ENCODE measurements at places on chromosomes 5 and 9. TPM values are rescaled to one million over a fixed set of nuclear protein-coding genes. Genes with fewer than 3 reads are reported as not detected.

Gene PCDHA2
- 0.33 TPM for total RNA-seq

- no peak for DNase-seq
- H3K4me1 ChIP-seq = no peaks in the 10 kb centered on the region
- H3K4me3 ChIP-seq = no peak overlapping the region
Measured at GRCh38 chr9:96874947-96875460, 20.7 kb upstream of the ZNF782 start.

Gene C9
- total RNA-seq = not detected

- no peaks in the 10 kb centered on the region for H3K4me1 ChIP-seq
- no peak for DNase-seq
- no peak overlapping the region for H3K27ac ChIP-seq
- no peaks in the 10 kb centered on the region for H3K27me3 ChIP-seq
Measured at GRCh38 chr5:147578228-147579024, 68.6 kb upstream of the DPYSL3 start.

Gene ADAMTSL2
- 4.2 TPM for total RNA-seq

Gene RBM18
- 16.8 TPM for total RNA-seq

Gene FCN2
- total RNA-seq = not detected

Gene MED10
- total RNA-seq = 29.2 TPM

DNA sequence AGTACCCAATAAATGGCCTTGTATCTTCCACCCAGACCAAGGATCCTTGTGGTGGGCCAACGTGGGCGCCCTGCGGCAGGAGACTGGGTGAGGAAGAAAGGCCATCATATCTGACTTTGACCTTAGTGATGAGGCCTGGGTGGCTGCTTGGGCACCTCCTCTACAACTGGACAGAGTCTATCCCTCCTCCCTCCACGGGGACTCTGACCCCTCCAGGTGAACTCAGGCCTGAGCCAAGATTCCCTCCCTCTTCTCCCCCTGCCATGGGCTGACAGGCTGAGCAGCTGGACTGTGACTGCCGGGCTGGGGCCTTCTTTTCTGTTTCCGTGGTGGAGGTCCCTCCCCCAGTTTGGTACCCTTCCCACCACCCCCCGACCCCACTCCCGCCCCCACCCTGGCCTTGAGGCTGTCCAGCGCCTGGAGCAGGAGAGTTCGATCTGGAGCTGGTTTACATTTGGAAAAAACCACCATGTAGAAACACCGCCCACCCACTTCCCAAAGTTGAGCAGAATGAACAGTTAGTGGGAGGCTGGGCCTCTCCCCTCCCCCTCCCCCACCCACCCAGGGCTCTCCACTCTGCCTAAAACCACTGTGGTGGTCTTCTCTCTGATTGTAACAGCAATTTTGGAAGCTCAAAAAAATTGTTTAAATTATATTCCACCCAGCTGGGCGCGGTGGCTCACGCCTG lies 1.2 kb upstream of the PHYHD1 start:
- peaks cover 76% of the 10 kb centered on the region for H3K4me1 ChIP-seq
- DNase-seq = no peak
- no peaks in the 10 kb centered on the region for H3K27me3 ChIP-seq
- H3K36me3 ChIP-seq = peaks cover 25% of the 10 kb centered on the region
- peak overlapping the region; percentile 88 for H3K27ac ChIP-seq

DNA sequence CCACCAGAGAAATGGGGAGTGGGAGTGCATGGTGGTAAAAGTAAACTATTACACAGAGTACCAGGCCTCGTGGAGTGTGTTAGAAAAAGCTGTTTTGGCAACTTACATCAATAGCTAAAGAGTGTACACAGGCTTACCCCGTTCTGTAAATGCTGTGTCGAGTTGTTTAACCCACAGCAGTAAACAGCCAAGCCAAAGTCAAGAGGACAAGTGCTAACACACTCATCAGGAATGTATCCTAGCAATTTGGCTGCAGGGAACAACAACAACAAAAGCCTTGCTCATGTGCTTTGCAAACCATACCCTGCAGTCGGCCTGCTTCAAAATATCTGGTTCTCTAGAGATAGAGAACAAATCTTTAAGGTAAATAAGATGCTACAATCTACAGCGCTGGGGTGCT lies 15.9 kb downstream of the DAP start:
- H3K36me3 ChIP-seq = peaks cover 53% of the 10 kb centered on the region
- H3K4me1 ChIP-seq = no peaks in the 10 kb centered on the region
- H3K27me3 ChIP-seq = no peaks in the 10 kb centered on the region

DNA sequence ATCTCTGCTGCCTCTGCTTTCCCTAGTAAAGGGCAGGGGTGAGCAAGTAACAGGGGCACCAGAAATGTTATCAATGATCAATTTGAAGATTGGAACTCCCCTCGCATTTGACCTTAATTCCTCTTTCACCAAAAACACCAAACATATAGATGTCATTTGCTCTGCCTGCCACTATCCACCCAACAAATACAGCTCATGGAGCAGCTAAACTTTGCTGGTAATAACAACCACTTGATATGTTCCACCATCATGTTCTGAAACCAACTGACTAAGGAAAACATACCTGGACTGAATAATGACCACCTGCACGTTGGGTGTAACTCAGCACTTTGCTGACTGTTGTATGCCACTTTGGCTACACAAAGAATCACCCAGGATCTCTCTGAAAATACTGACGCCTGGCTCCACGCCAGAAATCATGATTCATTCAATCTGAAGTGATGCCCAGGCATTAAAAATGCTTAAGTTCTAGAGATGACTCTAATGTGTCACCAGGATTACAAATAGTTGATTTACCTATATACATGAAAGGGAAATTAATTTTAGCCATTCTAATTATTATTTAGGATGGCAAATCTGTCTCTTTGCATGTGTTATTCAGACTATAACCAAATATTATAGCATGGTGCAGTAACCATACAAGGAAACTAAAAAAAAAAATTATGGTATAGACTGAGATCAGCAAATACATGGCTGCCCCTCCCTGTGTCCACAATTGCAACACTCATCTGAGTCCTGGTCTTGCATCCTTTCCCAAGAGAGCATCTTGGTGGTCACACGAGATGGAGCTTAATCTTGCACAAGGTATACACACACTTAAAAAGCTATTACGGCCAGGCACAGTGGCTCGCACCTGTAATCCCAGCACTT lies 43.1 kb upstream of the TTC39B start:
- H3K36me3 ChIP-seq = no peaks in the 10 kb centered on the region
- no peak overlapping the region for H3K4me3 ChIP-seq
- H3K4me1 ChIP-seq = no peaks in the 10 kb centered on the region
- no peak overlapping the region for H3K27ac ChIP-seq

GRCh38 chr5:171340491-171340890 lies 31.4 kb downstream of the TLX3 start:
- H3K4me3 ChIP-seq = no peak overlapping the region
- H3K4me1 ChIP-seq = peaks cover 8% of the 10 kb centered on the region
- H3K36me3 ChIP-seq = no peaks in the 10 kb centered on the region
- no peak for DNase-seq
- H3K27me3 ChIP-seq = peaks cover 27% of the 10 kb centered on the region

Gene TXNDC15
- 69.0 TPM for total RNA-seq

Gene PTPN3
- total RNA-seq = 1.4 TPM

DNA sequence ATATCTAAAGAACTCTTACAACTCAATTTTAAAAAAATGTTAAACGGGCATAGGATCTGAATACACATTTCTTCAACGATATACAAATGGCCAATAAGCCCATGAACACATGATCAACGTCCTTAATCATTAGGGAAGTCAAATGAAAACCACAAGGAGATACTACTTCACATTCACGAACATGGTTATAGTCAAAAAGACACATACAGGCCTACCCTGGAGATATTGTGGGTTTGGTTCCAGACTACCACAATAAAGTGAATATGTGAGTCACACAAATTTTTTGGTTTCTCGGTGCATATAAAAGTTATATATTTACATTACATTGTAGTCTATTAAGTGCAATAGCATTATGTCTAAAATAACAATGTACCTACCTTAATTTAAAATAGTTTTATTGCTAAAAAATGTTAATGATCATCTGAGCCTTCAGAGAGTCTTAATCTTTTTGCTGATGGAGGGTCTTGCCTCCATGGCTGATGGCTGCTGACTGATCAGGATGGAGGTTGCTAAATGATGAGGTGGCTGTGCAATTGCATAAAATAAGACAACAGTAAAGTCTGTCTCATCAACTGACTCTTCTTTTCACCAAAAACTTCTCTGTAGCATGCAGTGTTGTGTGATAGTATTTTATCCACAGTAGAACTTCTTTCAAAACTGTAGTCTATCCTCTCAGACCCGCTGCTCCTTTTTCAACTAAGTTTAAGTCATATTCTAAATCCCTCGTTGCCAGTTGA lies 15.1 kb downstream of the AK3 start:
- no peak overlapping the region for H3K4me3 ChIP-seq
- no peaks in the 10 kb centered on the region for H3K4me1 ChIP-seq
- DNase-seq = no peak
- no peak overlapping the region for H3K27ac ChIP-seq
- H3K36me3 ChIP-seq = no peaks in the 10 kb centered on the region

Gene NXNL2
- not detected for total RNA-seq
